ENCODE measurements at places on chromosomes 5 and 9.

DNA sequence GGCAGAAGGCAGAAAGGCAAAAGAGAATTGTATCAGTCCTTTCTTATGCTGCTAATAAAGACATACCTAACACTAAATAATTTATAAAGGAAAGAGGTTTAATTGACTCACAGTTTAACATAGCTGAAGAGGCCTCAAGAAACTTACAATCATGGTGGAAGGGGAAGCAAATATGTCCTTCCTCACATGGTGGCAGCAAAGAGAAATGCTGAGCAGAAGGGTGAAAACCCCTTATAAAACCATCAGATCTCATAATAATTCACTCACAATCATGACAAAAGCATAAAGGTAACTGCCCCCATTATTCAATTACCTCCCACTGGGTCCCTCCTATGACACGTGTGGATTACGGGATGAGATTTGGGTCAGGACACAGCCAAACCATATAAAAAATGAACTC, 312.5 kb upstream of the PTGER4 start:
- DNase-seq = no peak

DNA sequence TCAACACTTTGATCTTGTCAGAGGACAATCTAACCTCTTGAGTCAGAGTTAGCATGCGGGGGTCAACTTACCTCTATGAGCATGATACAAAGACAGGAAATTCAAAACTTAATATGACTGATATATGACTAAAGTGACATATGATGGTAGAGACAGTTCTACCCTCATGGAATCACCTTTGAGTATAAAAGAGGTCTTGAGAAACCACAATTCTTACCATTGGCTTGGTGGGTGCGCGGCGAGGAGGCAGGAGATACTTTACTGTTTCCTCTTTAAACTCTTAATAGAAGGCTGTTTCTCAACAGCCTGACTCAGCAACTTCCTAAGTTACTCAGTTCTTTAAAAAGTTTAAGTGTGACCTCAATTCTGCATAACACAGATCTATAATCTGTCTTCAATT, 372.8 kb downstream of the KIAA0825 start:
- no peak for DNase-seq

- DNase-seq = no peak
Measured at GRCh38 chr9:37028420-37029031, 5.5 kb downstream of the PAX5 start.

DNA sequence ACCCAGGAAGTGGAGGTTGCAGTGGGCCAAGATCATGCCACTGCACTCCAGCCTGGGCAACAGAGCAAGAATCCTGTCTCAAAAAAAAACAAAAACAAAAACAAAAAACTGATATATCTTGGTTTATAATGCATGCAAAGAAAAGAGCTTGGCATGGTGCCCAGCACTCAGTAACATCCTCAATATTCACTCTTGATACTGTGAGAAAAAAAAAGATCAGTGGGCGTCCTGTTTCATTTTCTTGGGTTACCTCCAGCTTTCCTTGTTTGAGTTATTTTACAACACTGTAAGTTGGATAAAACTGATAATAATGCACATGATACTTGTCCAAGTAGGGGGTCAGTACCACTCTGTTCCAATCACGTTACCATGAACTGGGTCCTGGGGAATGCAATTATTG, 7.8 kb downstream of the PHYHD1 start:
- no peak for DNase-seq

DNA sequence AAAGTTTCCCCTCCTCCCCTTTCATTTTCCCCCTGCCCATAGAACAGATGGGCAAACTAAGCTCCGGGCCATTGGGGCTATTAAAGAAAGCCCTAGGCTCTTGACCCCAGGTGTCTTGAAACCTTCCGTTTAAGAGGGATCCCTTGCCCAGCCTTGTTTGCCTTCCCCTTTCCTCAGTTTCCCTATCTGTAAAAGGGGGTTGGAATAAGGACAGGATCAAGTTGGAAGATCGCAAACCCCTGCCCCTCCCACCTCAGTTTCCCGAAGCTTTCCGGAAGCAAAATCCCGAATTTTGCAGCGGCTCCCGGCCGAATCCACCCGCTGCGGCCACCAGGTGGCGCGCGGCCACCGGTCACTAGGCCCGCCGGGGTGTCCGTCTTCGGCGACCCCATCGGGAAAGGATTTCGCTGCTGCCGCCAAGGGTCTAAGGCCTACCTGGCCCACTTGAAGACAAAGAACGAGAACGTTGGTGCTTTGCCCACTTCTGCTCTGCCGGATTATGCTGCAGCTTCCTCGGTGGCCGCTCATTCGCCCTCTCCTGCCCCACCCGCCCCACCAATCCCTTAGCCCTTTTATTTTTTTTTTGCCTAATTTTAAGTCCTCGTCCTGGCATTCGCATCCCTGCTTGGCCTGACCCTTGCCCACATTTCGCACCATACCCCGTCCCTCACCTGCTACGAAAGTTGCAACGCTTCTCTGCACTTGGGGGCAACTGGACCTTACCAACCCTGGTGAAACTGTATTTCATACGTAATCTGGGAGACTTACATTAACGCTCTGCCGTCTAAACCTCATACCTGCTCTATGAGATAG, 962 bp upstream of the NR6A1 start:
- DNase-seq = peak; percentile 47

DNA sequence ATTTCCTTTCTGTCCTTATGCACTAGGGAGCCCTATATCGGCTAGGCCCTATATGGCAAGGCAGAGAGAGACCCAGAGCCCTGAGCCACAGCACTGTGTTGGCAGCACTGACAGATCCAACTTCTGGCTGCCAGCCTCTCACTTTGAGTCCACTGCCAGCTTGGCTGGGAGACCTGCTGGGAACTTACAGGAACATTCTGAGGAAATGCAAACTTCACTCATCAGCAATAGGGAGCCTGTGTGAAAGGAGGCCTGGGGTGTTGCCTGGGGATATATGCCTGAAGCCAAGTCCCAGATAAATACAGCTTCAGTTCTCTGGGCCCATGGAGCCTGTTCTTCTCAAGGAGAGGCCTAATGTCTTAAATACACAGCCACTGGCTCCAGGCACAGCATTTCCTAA, 78.0 kb downstream of the ADRB2 start:
- DNase-seq = peak; percentile 50

- peak; percentile 26 for DNase-seq
Measured at GRCh38 chr5:77843570-77844372, 67.6 kb upstream of the TBCA start.

GRCh38 chr9:21252721-21253547, 13.1 kb upstream of the IFNA14 start:
- peak; percentile 10 for DNase-seq

- no peak for DNase-seq
Measured at GRCh38 chr5:170809551-170809950, 26.0 kb downstream of the GABRP start.

- DNase-seq = no peak
Measured at GRCh38 chr5:57174128-57174889, 450 bp downstream of the GPBP1 start.

DNA sequence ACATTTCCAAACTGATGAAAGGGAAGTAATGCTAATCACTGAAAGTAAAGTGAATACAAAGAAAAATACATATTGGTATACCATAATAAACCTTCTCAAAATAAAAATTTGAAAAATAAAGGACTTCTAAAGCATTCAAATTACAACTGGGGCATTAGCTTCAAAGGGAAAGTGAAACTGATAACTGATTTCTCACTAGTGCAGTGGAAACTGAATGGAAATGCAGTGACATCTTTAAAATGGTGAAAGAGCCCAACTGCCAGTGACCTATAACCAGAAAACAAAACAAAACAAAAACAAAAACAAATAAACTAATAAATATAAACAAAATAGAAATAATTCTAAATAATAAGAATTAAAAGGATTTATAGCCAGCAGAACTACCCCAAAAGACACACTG, 297.5 kb upstream of the GRIN3A start:
- no peak for DNase-seq

- DNase-seq = no peak
Measured at GRCh38 chr5:53219610-53220009, 110.1 kb upstream of the MOCS2 start.

DNA sequence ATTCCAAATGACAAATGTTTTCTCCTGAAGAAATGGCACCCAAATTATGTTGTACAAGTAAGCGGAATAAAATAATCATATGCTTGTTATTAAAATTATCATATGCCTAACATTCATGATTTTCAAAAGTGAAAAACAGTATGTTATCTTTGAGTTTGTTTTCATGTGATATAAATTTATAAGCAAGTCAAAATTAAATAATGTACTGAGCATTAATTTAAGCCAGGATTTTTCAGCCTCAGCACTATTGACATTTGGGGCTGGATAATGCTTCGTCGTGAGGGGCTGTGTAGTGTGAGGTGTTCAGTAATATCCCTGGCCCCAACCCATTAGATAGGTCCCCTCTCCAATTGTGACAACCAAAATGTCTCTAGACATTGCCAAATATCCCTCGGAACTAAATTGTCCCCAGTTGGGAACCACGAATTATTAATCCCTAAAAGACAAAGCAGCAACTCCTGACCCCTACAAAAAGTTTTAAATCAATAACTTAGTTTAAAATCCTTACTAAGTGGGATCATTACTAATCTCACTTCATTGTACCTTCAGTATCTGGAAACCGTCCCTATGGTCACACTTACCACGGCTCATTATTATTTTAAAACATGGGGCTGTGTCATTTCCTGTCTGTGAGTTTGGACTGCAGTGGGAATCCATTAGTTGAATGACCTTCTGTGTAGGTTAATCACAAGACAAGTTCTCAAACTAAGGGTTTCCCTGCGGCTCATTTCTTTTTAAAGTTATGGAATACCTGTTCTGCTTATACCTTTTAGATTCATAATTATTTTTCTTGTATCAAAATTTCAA, 1.3 kb upstream of the NNT start:
- DNase-seq = no peak
